SJSA1 (cell line): ENCODE measurements at places on chromosomes 11 and 22.

- DNase-seq, result no peak
These were observed 124.0 kb downstream of the ETS1 start for GRCh38 chr11:128463371-128463829.

DNA sequence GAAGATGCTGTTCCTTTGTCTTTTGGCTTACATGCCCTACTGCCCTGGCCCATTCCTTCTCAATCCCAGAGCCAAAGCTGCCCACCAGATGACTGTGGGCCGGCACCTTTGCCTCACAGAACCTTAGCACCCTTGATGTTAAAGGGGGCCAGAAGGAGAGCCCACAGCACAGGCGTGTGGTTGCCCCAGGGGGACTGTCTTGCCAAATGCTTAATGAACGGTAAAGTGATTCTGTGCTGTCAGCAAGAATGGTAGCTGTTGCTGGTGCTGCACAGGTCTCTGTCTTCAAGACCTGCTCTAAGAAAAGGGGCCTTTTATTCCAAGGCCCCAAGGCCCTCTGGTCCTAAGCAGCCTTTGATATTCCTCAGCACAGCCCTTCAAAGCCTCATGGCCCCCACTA, 113.3 kb downstream of the MORC2 start:
- DNase-seq, result no peak

GRCh38 chr22:36143066-36143815, 17.3 kb downstream of the APOL3 start:
- no peak for DNase-seq

DNA sequence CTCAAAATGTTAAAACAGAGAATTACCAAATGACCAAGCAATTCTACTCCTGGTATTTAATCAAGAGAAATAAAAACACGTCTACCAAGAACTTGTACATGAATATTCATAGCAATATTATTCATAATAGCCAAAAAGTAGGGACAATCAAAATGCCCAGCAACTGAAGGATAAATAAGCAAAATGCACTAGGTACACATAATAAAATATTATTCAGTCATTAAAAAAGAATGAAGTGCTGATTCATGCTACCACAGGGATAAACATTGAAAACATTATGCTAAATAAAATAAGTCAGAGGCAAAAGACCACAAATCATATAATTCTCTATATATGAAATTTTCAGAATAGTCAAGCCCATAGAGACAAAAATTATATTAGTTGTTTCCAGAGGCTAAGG, 24.8 kb downstream of the ARHGAP32 start:
- DNase-seq, result no peak

DNA sequence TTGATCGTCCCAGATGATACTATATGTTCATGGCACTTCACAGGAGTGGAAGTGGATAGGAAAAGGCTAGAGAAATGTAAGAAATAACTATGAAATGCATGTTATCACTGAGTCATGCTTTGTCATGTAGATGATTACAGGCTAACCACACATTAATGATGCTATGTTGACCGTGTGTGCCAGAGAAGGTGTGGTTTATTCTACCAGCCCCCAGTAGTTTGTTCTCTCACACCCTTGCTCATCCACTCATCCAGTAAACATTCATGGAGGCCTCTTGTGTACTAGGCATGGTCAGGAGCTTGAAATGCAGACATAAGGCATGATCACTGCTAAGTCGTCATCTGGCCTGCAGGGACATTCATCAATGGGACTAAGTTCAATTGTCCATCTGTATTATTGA, 153.0 kb upstream of the PITPNB start:
- DNase-seq, result no peak

DNA sequence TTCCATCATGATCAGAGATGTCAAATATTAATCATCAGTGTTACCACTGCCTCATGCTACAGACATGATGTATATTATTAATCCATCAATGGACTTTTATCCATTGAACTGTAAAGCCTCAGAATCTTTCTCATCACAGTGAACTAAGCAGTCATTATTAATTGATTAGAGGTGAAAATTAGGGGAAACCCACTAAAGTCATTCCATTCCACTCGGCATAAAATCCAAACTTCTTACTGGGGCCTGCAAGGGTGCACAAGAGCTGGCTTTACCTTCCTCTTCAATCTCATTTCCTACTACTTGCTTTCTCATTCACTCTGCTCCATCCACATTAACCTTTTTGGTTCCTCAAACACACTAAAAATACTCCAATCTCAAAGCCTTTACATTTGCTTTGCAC, 7.9 kb upstream of the CD44 start:
- no peak for DNase-seq

DNA sequence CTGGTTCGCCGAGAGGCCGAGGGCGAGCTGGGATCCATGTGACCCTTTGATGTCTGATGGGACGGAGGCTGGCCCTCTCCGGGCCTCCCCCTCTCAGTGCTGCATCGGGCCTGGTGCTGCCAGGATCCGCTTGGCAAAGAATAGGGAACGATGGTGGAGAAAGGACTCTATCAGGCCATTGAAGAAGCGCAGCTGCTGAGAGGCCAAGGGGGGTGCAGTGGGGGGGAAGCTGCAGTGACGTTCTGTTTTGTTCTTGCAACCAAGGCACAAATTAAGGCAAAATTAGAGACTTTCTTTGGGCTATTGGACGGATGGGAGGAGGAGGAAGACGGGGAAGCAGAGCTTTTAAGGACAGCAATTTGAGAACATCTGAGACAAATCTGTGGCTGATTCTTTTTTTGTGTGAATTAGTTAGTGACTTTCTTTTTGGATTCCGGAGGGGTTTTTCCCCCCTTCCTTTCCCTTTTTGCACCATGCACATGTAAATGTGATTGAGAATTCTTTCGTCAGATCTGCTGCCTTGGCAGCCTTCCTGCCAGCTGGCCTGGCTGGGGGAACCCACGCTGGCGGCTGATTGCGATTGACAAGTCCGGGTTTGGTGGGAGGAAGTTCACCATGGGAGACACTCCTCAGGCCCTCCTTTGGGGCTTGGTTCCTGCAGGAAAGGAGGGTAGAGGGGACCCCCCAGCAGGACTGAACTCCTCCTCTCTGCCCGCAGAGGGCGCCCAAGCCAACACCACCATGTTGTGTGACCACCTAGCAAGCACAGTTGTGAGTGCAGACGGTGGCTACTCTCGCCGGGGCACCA, 214.6 kb downstream of the NTM start:
- no peak for DNase-seq

- no peak for DNase-seq
These were observed 68.5 kb downstream of the DHCR7 start for GRCh38 chr11:71379701-71380100.

GRCh38 chr11:81570669-81571068, 1163.0 kb downstream of the FAM181B start:
- DNase-seq, result no peak

GRCh38 chr11:8283465-8284230, 20.0 kb upstream of the LMO1 start:
- no peak for DNase-seq

DNA sequence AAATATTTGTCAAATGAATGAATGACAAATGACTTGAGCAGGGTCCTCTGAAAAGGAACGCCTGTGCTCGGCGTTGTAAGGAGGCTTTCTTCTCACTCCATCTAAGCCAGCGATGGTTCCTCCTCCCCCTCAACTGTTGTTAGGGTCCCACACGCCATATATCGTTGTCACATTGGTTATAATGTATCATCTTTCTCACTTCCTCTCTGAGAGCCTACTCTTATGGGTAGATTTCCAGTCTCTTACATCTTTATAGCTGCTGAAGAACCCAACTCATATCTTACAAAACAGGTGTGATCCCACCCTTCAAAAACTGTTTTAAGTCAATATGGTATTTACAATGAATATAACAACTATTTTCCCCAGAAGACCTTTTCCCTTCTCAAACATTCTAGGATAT, 81.5 kb downstream of the NAV2 start:
- no peak for DNase-seq

GRCh38 chr11:133162227-133162626, 370.1 kb downstream of the OPCML start:
- DNase-seq, result no peak

DNA sequence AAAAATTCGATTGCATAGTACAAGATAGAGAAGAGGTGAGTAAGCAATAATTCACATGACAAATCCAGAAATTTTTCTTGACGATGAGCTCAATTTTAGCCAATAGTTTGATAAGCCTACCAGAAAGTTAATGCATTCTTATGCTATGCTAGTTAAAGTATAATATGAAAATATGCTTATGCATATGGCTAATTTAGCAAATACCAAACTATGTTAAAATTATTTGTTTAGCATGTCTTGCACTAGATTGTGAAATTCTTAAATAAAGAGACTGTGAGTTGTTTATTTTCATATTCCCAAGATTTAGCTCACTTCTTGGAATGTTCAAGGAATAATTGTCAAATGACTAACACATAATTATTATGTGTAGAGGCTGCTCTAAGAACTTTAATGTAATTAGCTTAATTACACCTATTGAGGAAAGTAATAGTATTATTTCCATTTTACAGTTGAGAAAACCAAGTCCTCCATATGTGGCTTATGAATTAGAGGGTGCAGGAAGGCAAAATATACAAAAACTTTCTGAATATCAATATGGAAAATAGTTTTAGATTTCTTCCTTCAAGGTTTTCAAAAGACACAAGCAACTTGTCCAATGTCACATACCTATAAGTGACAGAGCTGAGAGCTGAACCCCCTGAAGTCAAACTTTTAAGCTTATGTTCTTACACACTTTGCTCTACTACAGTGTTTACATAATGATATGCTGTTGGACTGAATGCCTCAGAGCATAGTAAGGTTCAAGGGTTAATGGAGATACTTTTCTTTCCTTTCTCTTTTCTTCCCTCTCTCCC, 45.9 kb upstream of the ARHGAP20 start:
- DNase-seq, result no peak

GRCh38 chr22:33467080-33467479, 408.9 kb upstream of the SYN3 start:
- no peak for DNase-seq

- no peak for DNase-seq
These were observed 9.3 kb upstream of the MIAT start for GRCh38 chr22:26648011-26648497.

- DNase-seq, result no peak
These were observed 33.2 kb upstream of the GAB2 start for GRCh38 chr11:78450866-78451265.

GRCh38 chr22:19788661-19789225, 28.2 kb downstream of the TBX1 start:
- DNase-seq, result no peak

DNA sequence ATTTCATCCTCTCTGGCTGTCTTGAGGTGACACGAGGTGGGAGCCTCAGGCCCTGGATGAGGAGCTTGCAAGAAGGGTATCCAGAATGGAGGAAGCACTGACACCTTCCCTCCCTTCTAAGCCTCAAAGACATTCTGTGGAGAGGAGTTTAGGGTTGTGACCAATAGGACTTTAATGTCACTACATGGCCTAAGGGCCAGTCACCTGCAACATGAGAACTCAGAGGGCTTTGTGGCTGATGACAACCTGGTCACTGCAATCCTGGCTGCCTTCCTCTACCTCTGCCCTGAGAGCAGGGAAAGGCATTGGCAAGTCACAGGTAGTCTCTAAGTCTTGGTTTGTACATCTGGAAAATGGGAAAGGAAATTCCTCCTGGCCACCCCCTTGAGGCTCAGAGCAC, 33.7 kb downstream of the PISD start:
- DNase-seq, result no peak

DNA sequence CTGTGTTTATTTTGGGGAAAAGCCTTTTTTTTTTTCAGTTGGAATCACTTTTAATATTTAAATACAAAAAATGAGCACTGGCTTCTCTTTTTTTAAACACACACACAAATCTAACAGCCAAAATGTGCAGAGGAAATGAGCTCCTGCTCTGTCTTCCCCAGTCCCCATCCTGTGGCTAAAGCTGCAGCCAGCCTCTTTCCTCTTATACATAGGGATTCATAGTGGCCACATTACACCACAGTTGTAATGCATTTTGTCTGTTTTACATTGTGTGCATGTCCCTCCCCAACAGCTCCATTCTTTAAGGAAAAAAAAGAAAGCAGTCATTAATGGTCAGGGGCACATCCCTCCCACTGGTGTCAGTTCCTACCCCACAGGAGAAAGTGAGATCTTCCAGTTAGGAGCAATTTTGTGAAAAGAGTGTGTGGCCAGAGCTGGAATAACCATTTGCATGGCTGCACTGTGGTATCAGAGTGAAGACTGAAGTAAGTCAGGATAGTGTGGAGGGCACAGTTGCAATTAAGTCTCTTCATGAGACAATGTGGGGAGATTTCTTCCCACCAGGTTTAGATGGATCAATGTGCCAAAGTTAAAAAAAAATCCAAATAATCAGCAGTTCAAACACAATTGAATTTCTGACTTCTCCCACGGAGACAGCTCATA, 220.6 kb downstream of the TMEM135 start:
- DNase-seq, result no peak

- no peak for DNase-seq
These were observed 560.0 kb downstream of the TMEM135 start for GRCh38 chr11:87597725-87598124.

- no peak for DNase-seq
These were observed 16.6 kb downstream of the IL10RA start for GRCh38 chr11:118002541-118003423.

DNA sequence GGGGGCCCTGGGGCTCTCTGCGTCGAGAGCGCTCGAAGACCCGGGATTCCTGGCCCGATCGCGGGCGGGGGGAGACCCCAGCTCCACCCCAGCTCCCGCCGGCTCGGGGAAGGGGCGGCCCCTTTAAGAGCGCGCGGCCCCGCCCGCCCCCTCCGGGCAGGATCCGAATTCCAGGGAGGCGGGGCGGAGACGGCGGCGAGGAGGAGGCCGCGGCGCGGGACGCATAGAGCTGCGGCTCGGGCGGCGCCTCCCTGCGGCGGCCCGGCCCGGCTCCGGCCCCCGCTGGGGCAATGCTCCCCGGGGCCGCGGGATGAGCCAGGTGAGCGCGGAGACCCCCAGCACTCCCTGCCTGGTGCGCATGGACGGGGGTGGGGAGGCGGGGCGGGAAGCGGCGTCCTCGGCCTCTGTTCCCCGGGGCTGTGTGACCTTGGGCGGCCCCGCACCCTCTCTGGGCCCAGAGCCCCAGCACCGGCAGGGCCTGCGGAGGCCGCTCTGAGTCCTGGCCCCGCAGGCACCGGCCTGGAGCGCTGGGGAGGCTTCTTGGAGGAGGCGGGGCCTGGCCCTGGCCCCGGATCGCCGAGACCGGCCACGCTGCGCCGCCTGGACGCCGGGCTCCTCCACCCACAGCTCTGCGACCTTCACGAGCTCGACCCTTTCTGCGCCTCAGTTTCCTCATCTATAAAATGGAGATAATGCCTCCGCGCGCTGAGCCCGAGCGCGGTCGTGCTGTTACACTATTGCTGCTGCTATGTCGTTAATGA, 565 bp downstream of the GAS2L1 start:
- DNase-seq, result peak; percentile 81

DNA sequence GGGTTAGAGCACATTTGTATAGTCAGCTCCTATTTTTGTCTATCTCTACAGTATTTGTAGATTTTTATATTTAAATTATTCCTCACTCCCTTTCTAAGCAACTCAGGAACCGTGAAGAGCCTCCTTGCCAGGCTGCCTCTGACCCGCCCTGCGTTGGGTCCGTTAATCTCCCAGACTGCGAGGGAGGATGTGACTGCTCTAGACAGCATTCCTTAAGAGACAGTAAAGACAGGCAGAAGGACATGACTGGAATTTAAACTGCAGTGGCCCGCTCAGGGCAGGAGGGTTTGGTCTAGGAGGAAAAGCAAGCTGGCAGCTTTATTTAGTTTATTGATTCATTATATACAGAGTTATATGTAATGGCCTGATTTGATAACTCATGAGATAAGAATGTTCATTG, 413.7 kb downstream of the TMEM135 start:
- DNase-seq, result peak; percentile 51

- DNase-seq, result no peak
These were observed 33.1 kb upstream of the ST14 start for GRCh38 chr11:130126516-130126915.
